ENCODE measurements at places on chromosomes 2 and 18.

DNA sequence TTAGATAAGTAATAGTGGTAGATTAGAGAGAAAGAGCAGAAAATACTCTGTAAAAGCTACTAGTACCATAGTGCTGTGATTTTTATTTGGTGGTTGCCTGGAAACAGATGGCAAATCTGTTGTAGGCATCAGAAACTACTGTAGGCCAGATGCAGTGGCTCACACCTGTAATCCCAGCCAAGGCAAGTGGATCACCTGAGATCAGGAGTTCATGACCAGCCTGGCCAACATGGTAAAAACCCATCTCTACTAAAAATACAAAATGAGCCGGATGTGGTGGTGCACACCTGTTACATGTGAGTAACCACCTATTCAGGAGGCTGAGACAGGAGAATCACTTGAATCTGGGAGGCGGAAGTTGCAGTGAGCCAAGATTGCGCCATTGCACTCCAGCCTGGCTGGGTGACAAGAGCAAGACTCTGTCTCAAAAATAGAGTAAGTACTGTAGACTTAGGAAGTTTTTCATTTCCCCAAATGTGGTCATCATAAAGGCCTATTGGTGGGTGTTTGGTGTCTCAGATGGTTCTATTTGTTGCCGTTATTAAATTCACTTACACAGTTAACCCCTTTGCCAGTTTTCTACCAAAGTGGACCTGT, 79.6 kb downstream of the SPTBN1 start:
- no peak overlapping the region for H3K27ac ChIP-seq
- DNase-seq = no peak

GRCh38 chr2:241593271-241593670, 34.7 kb downstream of the BOK start:
- no peaks in the 10 kb centered on the region for H3K27me3 ChIP-seq
- no peaks in the 10 kb centered on the region for H3K4me1 ChIP-seq
- peaks cover 8% of the 10 kb centered on the region for H3K36me3 ChIP-seq
- H3K27ac ChIP-seq = no peak overlapping the region
- DNase-seq = no peak

GRCh38 chr2:144249035-144249637, 270.8 kb downstream of the ZEB2 start:
- no peaks in the 10 kb centered on the region for H3K36me3 ChIP-seq
- no peaks in the 10 kb centered on the region for H3K4me1 ChIP-seq
- DNase-seq = no peak
- no peak overlapping the region for H3K27ac ChIP-seq
- H3K27me3 ChIP-seq = no peaks in the 10 kb centered on the region

DNA sequence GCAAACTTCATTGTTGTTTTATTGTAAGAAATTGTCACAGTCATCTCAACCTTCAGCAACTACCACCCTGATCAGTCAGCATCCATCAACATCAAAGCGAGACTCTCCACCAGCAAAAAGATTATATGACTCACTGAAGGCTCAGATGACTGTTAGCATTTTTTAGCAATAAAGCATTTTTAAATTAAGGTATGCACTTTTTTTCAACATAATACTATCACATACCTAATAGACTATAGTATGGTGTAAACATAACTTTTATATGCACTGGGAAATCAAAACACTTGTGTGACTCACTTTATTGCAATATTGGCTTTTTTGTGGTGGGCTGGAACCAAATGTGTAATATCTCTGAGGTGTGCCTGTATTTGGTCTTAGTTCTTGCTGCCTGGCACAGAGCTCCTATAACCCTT, 15.6 kb downstream of the SCN1A start:
- no peaks in the 10 kb centered on the region for H3K36me3 ChIP-seq
- H3K4me3 ChIP-seq = no peak overlapping the region
- H3K4me1 ChIP-seq = no peaks in the 10 kb centered on the region
- H3K27me3 ChIP-seq = no peaks in the 10 kb centered on the region
- H3K27ac ChIP-seq = no peak overlapping the region

DNA sequence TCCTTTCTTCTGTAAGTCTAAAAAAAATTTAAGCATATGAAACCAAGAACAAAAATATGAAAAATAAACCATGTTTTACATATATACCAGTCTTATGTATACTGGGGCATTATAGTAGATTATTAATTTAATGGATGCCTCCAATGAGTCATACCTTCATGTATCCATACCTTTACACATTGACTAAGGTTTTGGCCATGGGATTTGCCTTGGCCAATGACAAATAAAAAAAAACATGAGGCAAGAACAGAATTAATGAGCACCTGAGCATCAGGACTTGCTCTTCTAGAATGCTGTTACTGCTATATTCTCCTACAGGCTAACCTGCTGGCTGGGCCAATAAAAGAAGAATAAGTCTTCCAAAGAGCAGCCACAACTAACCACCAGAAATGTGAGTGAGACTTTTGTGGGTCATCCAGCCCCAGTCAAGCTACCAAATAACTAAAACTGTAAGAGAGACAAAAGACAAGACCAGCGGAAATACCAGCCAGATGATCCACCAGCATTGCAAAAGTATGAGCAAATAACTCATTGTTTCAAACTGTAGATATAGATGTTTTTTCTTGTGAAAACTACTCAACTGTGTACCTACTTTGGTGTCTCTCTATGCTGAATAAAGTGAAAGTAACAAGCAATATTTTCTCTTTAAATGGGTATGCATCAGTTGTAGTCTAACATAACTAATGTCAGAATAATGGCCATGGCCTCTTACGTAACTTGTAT, 749.6 kb upstream of the VRK2 start:
- no peaks in the 10 kb centered on the region for H3K4me1 ChIP-seq
- no peaks in the 10 kb centered on the region for H3K27me3 ChIP-seq
- DNase-seq = no peak
- no peaks in the 10 kb centered on the region for H3K36me3 ChIP-seq
- no peak overlapping the region for H3K27ac ChIP-seq

DNA sequence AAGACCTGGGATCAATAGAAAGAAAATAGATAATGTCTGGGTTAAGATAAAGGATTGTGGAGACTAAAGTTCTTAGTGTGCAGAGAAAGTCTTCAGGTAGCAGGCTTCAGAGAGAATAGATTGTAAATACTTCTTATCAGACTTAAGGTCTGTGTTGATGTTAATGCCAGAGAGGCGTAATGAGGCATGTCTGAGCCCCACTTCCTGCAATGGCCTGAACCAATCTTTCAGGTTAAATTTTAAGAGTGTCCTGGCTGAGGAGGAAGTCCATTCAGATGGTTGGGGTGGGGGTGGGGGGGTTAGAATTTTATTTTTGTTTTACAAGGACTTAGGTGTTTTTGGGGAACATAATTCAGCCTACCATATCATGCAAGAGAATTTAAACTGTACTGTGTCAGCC, 129.5 kb downstream of the EVA1A start:
- DNase-seq = no peak
- no peaks in the 10 kb centered on the region for H3K36me3 ChIP-seq
- H3K4me3 ChIP-seq = no peak overlapping the region

- no peak for DNase-seq
- no peak overlapping the region for H3K27ac ChIP-seq
- H3K36me3 ChIP-seq = no peaks in the 10 kb centered on the region
- H3K27me3 ChIP-seq = no peaks in the 10 kb centered on the region
These were observed 270.3 kb downstream of the NEDD4L start for GRCh38 chr18:58314284-58314683.

- H3K4me1 ChIP-seq = no peaks in the 10 kb centered on the region
- DNase-seq = peak; percentile 63
- no peak overlapping the region for H3K4me3 ChIP-seq
- peaks cover 3% of the 10 kb centered on the region for H3K27me3 ChIP-seq
- no peak overlapping the region for H3K27ac ChIP-seq
- no peaks in the 10 kb centered on the region for H3K36me3 ChIP-seq
These were observed 41.6 kb downstream of the LRRC30 start for GRCh38 chr18:7272311-7273049.

GRCh38 chr2:206154197-206154596, 5.0 kb downstream of the NDUFS1 start:
- H3K36me3 ChIP-seq = peaks cover 50% of the 10 kb centered on the region
- H3K4me1 ChIP-seq = no peaks in the 10 kb centered on the region
- no peaks in the 10 kb centered on the region for H3K27me3 ChIP-seq
- no peak for DNase-seq

GRCh38 chr18:61765097-61765496, 127.7 kb downstream of the RNF152 start:
- H3K36me3 ChIP-seq = no peaks in the 10 kb centered on the region
- peaks cover 6% of the 10 kb centered on the region for H3K4me1 ChIP-seq

- H3K4me1 ChIP-seq = peaks cover 6% of the 10 kb centered on the region
- H3K27me3 ChIP-seq = no peaks in the 10 kb centered on the region
- peak; percentile 82 for DNase-seq
- H3K4me3 ChIP-seq = peak within 1 kb of the TSS; percentile 94
- peak within 1 kb of the TSS; percentile 88 for H3K27ac ChIP-seq
These were observed at the start of gene CERS6 for GRCh38 chr2:168455645-168456520. Gene CERS6, plus strand, starts transcription at chr2:168456272. Its CDS starts 177 bp downstream, at chr2:168456449.

- peaks cover 4% of the 10 kb centered on the region for H3K4me1 ChIP-seq
- H3K27me3 ChIP-seq = no peaks in the 10 kb centered on the region
- no peak for DNase-seq
- peaks cover 30% of the 10 kb centered on the region for H3K36me3 ChIP-seq
These were observed 57.2 kb downstream of the MAP4K3 start for GRCh38 chr2:39379643-39380524.

GRCh38 chr2:209840434-209840833, 68.8 kb downstream of the UNC80 start:
- H3K27me3 ChIP-seq = no peaks in the 10 kb centered on the region
- DNase-seq = no peak
- H3K27ac ChIP-seq = no peak overlapping the region
- no peaks in the 10 kb centered on the region for H3K4me1 ChIP-seq
- peaks cover 7% of the 10 kb centered on the region for H3K36me3 ChIP-seq

DNA sequence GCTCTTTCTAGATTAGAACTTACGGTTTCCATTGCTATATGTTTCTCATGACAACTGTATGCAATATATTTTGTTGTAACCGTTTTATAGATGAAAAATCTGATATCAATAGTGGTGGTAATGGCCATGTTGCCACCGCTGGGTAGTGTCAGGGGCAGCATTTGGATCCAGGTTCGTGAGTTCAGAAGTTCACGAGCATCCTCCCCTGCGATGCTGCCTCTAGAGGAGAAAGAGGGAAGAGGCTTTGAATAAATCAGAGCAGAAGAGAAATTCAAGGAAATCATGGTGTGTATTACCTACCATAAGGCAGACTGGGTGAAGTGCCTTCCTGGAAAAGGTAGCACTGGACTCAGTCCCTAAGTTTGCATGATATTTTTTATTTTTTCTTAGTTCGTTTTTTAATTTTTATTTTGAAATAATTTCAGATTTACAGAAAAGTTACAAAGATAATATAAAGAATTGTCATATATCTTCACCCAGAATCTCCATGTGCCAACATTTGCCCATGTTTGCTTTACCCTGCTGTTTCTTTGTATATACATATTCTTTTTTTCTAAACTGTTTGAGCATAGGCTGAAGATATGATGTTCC, 3.3 kb upstream of the ZBTB7C start:
- peaks cover 4% of the 10 kb centered on the region for H3K4me1 ChIP-seq
- peaks cover 47% of the 10 kb centered on the region for H3K27me3 ChIP-seq
- DNase-seq = no peak
- H3K4me3 ChIP-seq = no peak overlapping the region

DNA sequence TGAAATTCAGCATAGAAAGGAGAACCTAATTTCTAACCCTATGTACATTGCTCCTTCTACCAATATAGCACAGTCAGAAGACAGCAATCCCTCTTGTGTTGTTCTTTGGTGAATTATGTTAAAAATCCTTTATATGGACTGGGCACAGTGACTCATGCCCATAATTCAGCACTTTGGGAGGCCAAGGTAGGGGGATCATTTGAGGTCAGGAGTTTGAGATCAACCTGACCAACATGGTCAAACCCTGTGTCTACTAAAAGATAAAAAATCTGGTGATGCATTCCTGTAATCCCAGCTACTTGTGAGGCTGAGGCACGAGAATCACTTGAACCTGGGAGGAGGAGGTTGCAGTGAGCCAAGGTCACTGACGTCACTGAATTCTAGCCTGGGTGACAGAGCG, 195.6 kb downstream of the TMX3 start:
- H3K27me3 ChIP-seq = no peaks in the 10 kb centered on the region
- H3K4me1 ChIP-seq = no peaks in the 10 kb centered on the region
- H3K36me3 ChIP-seq = no peaks in the 10 kb centered on the region
- H3K4me3 ChIP-seq = no peak overlapping the region
- DNase-seq = no peak

DNA sequence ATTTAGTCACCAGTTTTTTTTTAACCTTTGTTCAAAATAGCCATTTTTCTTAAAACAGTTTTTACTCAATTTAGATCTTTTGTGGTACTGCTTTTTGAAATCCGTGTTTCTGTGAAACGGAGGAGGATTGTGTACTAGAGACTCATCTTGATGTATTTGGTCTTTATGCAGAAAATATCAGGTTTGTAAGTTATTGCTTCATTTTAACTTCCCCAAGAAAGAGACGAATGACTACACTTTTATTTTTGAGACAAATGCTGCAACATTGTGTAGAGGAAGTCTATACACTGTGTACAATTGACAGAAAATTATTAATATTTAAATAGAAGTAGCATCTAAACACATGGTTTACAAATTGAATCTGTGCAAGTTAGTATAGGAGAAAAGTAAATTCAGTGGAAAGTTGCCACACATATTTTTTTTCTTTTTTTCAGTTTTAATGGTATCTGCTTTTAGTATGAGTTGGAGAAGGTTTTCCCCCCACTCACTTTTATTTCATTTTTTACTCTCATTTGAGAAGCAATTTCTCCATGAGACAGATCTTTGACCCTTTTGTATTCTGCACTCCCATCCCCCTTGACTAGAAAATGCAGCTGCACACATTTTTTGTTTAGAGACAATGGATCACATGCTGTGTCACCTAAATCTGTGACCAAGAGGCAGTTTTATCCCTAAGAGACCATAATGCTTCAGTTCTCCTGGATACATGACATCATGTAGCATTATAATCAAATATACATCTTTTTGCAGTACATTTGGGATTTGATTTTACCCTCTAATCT, 200.8 kb upstream of the STON1 start:
- H3K4me3 ChIP-seq = no peak overlapping the region
- peaks cover 25% of the 10 kb centered on the region for H3K4me1 ChIP-seq
- no peaks in the 10 kb centered on the region for H3K36me3 ChIP-seq
- DNase-seq = peak; percentile 26
- no peak overlapping the region for H3K27ac ChIP-seq

- no peaks in the 10 kb centered on the region for H3K27me3 ChIP-seq
- H3K36me3 ChIP-seq = no peaks in the 10 kb centered on the region
- H3K4me1 ChIP-seq = peaks cover 8% of the 10 kb centered on the region
- DNase-seq = no peak
These were observed 88.7 kb downstream of the ASB1 start for GRCh38 chr2:238515377-238515776.

GRCh38 chr2:70357684-70358071, 55.8 kb upstream of the FAM136A start:
- H3K4me1 ChIP-seq = peaks cover 4% of the 10 kb centered on the region
- H3K36me3 ChIP-seq = no peaks in the 10 kb centered on the region
- DNase-seq = no peak
- H3K27ac ChIP-seq = no peak overlapping the region
- H3K4me3 ChIP-seq = no peak overlapping the region

Data from neuronal stem cell (in vitro differentiated cells).